ENCODE measurements at places on chromosomes 16 and 17.

DNA sequence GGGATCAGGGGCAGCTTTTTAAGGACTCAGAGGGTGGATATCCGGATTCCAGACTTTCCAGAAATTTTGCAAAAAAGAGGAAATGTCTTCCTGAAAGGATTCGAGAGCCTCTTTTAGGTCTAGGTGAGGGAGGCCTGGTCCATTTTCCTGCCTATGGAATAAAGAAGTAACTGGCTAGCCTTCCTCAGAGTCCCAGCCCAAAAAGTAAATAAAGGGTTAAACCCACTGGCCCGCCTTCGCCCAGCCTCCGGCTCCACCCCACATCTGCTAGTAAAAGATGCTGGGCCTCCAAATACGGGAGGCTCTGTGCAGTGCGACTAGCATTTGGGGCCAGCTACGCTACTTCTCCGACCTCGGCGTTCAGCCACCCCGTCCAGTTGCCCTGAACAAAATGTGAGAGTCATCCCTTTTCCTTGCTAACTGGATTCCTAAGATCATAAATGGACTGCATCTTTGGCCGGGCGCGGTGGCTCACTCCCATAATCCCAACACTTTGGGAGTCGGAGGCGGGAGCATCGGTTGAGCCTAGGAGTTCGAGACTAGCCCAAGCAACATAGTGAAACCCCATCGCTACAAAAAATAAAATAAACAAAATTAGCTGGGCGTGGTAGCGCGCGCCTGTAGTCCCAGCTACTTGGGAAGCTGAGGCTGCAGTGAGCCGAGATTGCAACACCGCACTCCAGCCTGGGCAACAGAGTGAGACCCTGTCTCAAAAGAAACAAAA lies 824 bp upstream of the MPP2 start:
- DNase-seq = peak; percentile 12

- no peak for DNase-seq
Measured at GRCh38 chr17:69711541-69711940, 297.0 kb downstream of the MAP2K6 start.

DNA sequence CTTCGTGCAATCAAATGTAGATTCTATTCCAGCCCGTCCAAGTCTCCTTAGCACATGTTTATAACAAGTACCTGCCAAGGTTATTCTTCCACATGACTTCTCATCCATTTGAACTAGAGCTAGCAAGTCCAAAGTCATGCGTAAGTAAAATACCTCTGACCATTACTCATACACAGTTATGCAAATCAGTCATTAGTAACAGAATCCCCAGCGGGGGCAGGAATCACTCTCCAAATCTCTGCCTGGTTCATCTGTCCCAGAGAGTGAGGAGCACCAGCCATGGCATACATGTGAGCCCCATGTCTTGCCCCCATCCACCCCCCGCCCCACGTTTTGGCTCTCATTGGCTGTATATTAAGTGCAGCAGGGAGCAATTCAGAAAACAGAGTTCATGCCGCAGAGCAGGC lies 27.7 kb downstream of the SRL start:
- no peak for DNase-seq

GRCh38 chr17:50841949-50842354 lies 6.6 kb downstream of the WFIKKN2 start:
- peak; percentile 12 for DNase-seq

- no peak for DNase-seq
Measured at GRCh38 chr17:44235583-44235936, 16.1 kb upstream of the UBTF start.

Data from activated T-helper 1 cell treated with Interleukin-2 at 50 U/mL for 16 hours (primary cell).